ENCODE measurements at places on chromosomes 4 and X. TPM values are rescaled to one million over a fixed set of nuclear protein-coding genes. Genes with fewer than 3 reads are reported as not detected.

DNA sequence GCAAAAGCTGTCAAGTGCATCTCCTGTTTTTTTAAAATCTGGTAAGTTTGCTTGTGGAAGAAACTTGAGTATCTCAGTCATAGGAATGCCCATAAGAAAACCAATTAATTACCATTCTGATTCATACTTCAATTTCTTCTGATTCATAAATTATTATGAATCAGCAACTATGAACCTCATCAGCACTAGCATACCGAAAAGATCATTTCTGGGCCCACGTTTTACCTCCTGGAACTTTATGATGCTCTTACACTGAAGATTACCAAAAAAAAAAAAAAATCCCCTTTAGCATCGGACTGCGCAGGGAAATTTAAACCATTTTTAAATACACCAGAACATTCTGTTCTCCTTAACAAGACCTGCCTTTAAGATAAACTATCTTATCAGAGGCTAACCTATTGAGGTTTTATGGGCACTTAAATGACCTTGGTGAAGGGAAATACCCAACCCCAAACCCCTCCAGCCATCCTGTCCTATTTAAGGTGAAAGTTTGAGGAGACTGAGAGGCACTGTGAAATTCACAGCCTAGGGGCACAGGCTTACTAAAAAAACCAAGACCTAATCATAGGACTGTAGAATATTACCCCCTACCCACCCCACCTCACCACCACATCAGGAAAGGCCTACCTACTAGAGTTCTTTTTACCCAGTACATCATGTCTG lies 38.2 kb upstream of the ABCG2 start:
- H3K4me3 ChIP-seq: no peak overlapping the region
- H3K4me1 ChIP-seq: no peaks in the 10 kb centered on the region
- H3K36me3 ChIP-seq: no peaks in the 10 kb centered on the region
- H3K27ac ChIP-seq: no peak overlapping the region
- H3K27me3 ChIP-seq: no peaks in the 10 kb centered on the region

- H3K4me3 ChIP-seq: peak overlapping the region; percentile 90
- H3K27ac ChIP-seq: peak overlapping the region; percentile 96
- peaks cover 4% of the 10 kb centered on the region for H3K27me3 ChIP-seq
- no peak for DNase-seq
Observed at GRCh38 chrX:47482065-47482511, 934 bp downstream of the ZNF41 start.

- peaks cover 23% of the 10 kb centered on the region for H3K4me1 ChIP-seq
- H3K27ac ChIP-seq: no peak overlapping the region
- H3K4me3 ChIP-seq: no peak overlapping the region
- DNase-seq: peak; percentile 35
- no peaks in the 10 kb centered on the region for H3K27me3 ChIP-seq
- H3K36me3 ChIP-seq: no peaks in the 10 kb centered on the region
Observed at GRCh38 chr4:111937368-111937767, 207.9 kb upstream of the FAM241A start.

DNA sequence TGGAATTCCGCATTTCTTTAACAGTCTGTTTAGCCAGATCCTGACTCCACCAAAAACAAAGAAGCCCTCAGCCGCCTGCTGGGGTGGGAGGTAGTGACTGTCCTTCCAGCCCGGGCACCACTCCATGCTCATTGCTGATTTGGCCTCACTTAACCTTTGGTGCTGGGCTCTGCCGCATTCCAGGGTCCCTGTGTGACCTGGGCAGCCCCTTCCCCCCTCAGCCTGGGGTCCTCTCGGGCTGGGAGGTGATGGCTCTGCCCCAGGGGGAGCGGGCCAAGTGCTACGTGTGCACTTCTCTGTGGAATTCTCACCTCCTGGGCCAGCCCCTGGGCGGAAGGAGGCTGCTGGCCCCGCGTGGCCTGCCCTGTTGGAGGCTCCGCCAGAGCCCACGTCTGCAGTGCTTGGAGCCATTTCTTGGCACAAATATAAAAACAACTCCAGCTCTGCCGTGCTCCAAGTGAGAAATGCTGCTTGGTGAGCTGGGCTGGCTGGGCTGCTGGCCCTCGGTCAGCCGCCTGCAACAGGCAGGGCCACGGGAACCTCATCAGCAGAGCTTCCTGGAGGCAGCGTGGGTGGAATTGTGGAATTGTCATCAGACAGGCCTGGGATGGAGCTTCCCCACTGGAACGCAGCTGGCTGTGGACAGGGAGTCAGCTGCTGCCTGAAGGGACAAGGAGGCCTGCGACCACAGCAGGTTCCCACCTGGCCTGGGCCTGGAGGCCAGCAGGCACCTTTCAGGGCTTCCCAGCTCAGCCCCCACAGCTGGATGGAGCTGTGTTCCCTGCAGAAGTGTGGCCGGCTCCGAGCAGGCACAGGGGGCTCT lies 66.0 kb downstream of the TRMT44 start:
- H3K36me3 ChIP-seq: no peaks in the 10 kb centered on the region
- peaks cover 39% of the 10 kb centered on the region for H3K27me3 ChIP-seq
- DNase-seq: peak; percentile 18
- H3K27ac ChIP-seq: no peak overlapping the region
- H3K4me1 ChIP-seq: peaks cover 12% of the 10 kb centered on the region

GRCh38 chr4:147754037-147754445 lies 22.2 kb downstream of the ARHGAP10 start:
- peaks cover 52% of the 10 kb centered on the region for H3K4me1 ChIP-seq
- DNase-seq: peak; percentile 73
- peak overlapping the region; percentile 47 for H3K4me3 ChIP-seq
- peaks cover 7% of the 10 kb centered on the region for H3K36me3 ChIP-seq
- peak overlapping the region; percentile 82 for H3K27ac ChIP-seq

The TCP11X1 gene
- total RNA-seq: not detected

GRCh38 chr4:185846505-185847150 lies 34.6 kb upstream of the SORBS2 start:
- H3K36me3 ChIP-seq: no peaks in the 10 kb centered on the region
- peak overlapping the region; percentile 82 for H3K27ac ChIP-seq
- H3K4me3 ChIP-seq: peak overlapping the region; percentile 80
- peaks cover 31% of the 10 kb centered on the region for H3K4me1 ChIP-seq

GRCh38 chr4:172147687-172148086 lies 334.5 kb downstream of the GALNTL6 start:
- H3K4me3 ChIP-seq: no peak overlapping the region
- no peaks in the 10 kb centered on the region for H3K36me3 ChIP-seq
- H3K4me1 ChIP-seq: peaks cover 27% of the 10 kb centered on the region
- no peaks in the 10 kb centered on the region for H3K27me3 ChIP-seq
- H3K27ac ChIP-seq: no peak overlapping the region

GRCh38 chr4:79048878-79049277 lies 109.6 kb upstream of the PAQR3 start:
- H3K27me3 ChIP-seq: peaks cover 3% of the 10 kb centered on the region
- no peaks in the 10 kb centered on the region for H3K36me3 ChIP-seq
- no peak overlapping the region for H3K27ac ChIP-seq
- H3K4me3 ChIP-seq: no peak overlapping the region
- no peaks in the 10 kb centered on the region for H3K4me1 ChIP-seq
- no peak for DNase-seq

DNA sequence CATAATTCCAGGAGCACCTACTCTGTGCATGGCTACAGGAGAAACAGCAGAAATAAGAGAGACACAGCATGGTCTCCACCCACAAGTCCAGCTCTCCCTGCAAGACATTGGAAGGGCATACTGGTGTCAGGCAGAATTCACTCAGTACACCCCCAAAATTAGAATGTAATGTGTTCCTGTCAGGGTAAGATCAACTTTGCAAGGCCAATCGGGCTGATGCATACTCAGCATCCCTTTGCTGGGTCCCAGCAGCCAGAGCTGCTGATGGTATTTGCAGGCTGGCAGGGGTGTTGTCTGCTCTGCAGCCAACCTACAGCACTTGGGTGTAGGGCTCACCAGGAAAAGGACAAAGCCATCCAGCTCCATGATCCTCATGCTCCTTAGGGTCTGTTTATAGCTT lies 295.4 kb upstream of the STS start:
- no peaks in the 10 kb centered on the region for H3K27me3 ChIP-seq
- H3K4me3 ChIP-seq: no peak overlapping the region
- no peak overlapping the region for H3K27ac ChIP-seq
- no peak for DNase-seq

DNA sequence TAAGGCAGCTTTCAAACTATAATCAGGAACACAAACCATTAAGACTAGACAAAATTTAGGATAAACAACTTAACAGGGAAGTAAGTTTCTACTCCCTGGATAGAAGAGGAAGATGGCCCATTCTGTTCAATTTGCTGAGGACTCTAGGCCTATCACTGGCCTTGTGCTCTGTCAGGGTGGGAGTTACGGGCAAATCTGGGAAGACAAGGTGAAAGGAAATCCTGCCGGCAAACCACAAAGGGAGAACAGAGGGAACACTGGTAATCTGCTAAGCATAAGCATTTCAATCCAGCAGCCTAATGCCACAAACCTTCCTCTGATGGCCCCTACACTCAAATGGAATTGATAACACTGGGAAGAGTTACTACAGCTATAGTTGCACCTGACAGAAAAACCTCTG lies 8.3 kb downstream of the GPR82 start:
- no peak overlapping the region for H3K4me3 ChIP-seq
- DNase-seq: no peak
- no peaks in the 10 kb centered on the region for H3K36me3 ChIP-seq
- H3K27ac ChIP-seq: no peak overlapping the region
- H3K4me1 ChIP-seq: peaks cover 5% of the 10 kb centered on the region

DNA sequence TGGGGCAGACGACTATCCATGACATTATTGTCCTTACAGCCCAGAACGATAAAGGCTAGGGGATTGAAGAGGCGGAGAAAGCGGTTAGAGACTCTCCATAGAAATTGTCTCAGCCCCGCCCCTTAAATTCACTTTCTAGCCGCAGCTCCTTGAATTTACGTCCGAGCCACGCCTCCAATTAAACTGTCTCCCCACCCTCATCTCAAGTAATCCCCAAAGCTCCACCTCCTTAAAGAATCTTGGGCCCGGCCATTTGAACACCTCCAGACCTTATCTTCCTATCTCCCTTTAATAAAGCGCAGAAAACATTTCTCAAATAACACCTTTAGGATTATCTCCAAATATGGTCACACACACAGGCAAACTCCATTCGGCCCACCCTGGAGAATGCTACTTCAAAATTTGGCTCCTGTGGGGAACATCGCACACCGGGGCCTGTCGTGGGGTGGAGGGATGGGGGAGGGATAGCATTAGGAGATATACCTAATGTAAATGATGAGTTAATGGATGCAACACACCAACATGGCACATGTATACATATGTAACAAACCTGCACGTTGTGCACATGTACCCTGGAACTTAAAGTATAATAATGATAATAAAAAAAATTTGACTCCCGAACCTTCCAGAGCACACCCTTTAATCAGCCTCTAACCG lies 7.2 kb upstream of the MAGIX start:
- no peaks in the 10 kb centered on the region for H3K27me3 ChIP-seq
- H3K36me3 ChIP-seq: no peaks in the 10 kb centered on the region
- peak overlapping the region; percentile 90 for H3K4me3 ChIP-seq
- H3K27ac ChIP-seq: peak overlapping the region; percentile 99
- peak; percentile 16 for DNase-seq

- no peaks in the 10 kb centered on the region for H3K27me3 ChIP-seq
- no peak overlapping the region for H3K4me3 ChIP-seq
- no peak for DNase-seq
- H3K4me1 ChIP-seq: peaks cover 47% of the 10 kb centered on the region
Observed at GRCh38 chr4:72387959-72388358, 181.1 kb downstream of the ADAMTS3 start.

- no peak overlapping the region for H3K27ac ChIP-seq
- no peaks in the 10 kb centered on the region for H3K27me3 ChIP-seq
- H3K36me3 ChIP-seq: no peaks in the 10 kb centered on the region
- DNase-seq: peak; percentile 19
Observed at GRCh38 chr4:66688674-66689073, 856.6 kb downstream of the CENPC start.

The HOPX gene
- not detected for total RNA-seq

DNA sequence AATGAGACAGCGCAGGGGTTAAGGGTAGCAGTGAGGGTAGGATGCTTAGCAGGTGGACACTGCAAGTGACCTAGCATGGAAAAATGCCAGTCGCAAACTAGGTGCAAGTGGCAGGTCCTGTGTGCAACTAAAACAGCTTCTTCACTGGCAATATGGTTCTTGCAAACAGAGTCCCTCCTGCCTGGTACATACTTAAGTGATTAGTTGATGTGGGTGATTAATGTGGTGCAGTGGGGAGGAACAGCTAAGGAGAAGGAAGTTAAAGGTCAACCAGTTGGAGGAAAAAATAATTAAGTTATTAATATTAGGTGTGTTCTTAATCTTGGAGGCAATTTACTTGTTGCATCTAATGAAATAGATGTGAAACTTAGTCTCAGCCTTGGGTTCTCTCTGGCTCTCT lies 121.6 kb upstream of the IGFBP7 start:
- H3K27me3 ChIP-seq: 0 out of 2 replicates have a peak, but pooled peaks cover 2% of the 10 kb centered on the region
- no peaks in the 10 kb centered on the region for H3K36me3 ChIP-seq
- H3K4me3 ChIP-seq: no peak overlapping the region
- H3K27ac ChIP-seq: no peak overlapping the region

The SLC4A4 gene
- 19.1 TPM for total RNA-seq

DNA sequence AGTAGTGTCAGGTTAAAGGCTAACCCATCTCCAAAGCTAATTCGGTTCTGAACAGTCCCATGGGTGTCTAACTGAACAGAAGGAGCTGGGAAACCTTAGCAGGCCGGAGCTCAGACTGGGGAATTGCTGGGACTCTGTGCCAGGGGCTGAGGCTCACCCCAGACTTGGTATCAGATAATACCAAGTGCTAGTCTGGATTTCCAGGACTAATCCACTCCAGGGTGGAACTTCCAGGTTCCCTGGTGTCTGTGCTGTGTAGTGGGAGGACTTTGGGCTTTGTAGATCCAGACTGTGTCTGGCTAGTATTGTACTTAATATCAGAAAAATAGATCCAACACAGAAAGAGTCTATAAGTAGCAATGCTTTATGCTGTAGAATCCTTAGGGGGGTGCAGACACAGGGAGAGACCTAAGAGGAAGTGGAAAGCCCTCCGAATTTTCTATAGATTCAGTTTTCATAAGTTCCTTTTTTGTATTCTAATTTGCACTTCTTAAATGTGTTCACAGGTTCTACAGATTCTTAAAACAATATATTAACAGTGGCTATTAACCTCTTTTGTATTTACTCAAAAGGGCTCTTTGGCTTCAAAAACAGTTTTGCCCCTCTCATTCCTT lies 4.1 kb downstream of the ZNF827 start:
- peak overlapping the region; percentile 97 for H3K27ac ChIP-seq
- peaks cover 60% of the 10 kb centered on the region for H3K4me1 ChIP-seq
- peak overlapping the region; percentile 96 for H3K4me3 ChIP-seq
- no peaks in the 10 kb centered on the region for H3K27me3 ChIP-seq
- peaks cover 5% of the 10 kb centered on the region for H3K36me3 ChIP-seq

The CSAG2 gene
- total RNA-seq: not detected

The STPG2 gene
- total RNA-seq: not detected

GRCh38 chrX:10755439-10756334 lies 135.3 kb upstream of the MID1 start:
- H3K4me3 ChIP-seq: peak overlapping the region; percentile 63
- H3K27ac ChIP-seq: peak overlapping the region; percentile 86
- DNase-seq: peak; percentile 3
- peaks cover 40% of the 10 kb centered on the region for H3K4me1 ChIP-seq
- no peaks in the 10 kb centered on the region for H3K27me3 ChIP-seq

The H2BW2 gene
- not detected for total RNA-seq

The NDUFB11 gene
- 87.2 TPM for total RNA-seq

DNA sequence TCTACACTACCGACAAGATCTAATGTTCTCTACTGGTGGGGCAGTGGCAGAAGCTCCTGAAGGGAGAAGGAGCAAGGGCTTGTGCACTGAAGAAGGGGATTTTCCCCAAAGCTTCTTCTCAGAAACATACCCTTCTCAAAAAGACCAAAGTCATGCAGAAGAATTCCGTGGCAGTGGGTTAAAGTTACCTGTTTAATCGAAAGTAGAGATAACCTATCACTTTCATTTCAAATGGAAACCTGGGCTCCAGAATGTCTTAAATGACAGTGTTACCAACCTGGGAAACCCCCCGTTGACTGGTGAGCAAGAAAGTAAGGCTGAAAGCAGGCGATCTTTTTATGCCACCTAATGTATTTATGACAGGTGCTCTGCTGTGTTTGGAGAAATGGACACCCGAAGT lies 92.5 kb upstream of the TEX13D start:
- no peak overlapping the region for H3K4me3 ChIP-seq
- no peak for DNase-seq
- H3K27ac ChIP-seq: no peak overlapping the region
- no peaks in the 10 kb centered on the region for H3K4me1 ChIP-seq

All from HFFc6 (cell line).